ENCODE measurements at places on chromosomes 6 and 20.

GRCh38 chr6:12312736-12313135 lies 22.6 kb downstream of the EDN1 start:
- no peak for DNase-seq

DNA sequence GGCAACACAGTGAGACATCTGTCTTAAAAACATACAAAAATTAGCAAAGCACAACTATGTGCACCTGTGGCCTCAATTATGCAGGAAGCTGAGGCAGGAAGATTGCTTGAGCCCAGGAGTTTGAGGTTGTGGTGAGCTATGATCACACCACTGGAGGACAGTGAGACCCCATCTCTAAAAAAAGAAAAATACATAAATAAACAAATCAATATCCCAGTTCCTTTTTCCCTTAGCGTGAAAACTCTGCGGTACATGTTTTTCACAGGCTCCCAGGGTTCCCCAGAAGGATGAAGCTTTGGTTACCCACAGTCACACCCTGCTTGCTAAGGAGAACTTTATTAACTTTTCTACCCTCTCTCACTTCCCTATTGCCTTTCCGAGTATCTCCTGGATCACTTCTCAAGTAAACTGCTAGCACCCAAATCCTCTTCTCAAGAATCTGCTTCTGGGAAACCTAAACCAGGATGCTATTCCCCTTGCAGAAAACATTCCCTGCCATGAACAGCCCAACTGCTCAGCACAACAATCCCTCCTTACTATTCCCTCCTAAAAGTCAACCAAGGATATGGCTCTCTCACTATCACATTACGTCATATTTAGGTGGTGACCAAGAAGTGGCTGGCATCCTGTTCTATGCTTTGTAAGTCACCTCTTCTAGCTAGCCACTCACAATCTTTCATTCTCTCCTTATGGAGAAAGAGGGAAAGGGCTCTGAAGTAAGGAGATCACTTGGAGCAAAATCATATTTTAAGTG lies 122.4 kb downstream of the IPCEF1 start:
- DNase-seq: no peak

DNA sequence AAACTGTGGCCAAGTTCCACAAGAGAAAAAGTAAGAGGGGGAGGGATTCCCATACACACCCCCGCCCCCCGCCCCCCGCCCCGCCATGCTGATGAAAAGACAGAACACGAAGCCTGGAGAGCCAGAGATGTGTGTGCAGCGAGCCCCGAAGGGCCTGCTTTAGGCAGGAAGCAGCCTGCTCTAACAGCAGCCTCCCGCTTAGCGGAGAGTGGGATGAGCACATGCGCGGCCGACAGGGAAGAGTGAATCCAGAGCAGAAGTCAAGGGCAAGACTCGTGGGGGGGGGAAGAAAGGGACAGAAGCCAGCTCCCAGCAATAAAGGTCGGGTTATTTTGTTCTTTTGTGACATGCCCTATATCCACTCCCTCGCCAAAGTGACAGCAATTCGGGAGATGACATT lies 67.2 kb upstream of the PTGIS start:
- DNase-seq: no peak

DNA sequence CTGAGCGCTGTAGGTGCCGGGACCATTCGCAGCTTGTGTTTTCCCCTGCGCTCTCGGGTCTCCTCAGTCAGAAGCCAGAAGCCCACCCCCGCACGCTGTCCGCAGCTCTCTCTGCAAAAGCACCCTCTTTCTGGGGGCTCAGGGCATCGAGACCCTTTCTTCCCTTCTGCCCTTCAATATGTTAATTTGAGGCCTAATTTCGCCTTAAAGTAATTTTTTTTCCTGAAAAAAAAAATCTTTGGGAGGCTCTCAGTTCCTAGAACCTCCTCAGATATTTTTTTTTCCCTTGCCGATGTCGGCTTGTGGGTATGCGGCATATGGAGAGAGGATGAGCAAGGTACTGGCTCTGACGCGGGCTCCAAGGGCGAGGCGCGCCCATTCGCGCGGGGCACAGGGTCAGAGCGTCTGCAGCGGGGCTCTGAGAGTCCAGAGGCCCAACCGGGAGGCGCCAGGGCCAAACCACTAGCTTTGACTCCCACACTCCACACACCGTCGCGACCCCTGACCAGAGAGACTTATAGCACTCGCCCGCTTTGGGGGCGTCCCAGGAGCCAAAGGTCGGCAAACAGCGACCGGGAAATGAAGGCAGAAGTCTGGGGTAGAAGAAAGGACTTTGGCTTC lies 893 bp downstream of the PRDM13 start:
- no peak for DNase-seq

- no peak for DNase-seq
Observed at GRCh38 chr6:28696682-28697081, 171.0 kb downstream of the GPX5 start.

DNA sequence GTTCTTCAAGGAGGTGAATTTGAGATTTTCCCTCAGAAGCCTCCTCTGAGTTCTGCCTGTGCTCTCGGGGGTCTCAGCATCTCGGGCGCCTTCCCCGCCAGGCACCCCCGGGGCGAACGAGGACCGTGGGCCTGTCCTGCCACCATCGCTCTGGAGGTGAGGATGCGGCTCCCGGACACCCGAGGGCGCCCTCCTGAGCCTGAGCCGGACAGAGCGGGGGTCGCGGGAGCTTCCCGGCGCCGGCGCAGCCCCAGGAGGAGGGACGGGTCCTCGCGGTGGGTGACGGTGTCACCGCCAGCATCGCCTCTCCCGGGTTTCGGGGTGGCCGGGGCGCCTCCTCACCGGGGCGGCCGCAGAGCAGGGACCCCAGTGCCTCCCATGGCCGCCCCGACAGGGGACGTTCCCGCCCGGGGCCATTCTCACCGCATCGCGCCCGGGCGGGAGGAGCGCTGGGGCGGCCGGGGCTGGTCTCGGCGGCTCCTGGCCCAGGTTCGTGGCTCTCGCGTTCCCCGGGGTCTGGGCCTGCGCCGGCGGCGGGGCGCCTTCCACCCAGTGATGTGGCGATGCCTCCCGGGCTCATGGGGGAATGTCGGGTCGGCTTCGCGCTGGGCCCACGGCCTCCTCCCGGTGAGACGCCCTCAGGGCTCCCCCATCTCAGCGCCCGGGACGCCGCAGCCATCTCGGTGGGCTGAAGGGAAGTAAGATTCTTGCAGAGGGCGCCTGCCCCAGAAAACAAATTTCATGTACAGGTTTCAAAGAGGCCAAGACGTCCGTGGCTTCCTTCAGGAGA lies 210.5 kb downstream of the ERMARD start:
- DNase-seq: no peak
